Sigmoid colon (tissue), 7 donors: ENCODE measurements at places on chromosomes 11 and 22.

GRCh38 chr11:118202599-118203422 lies 22.0 kb downstream of the JAML start:
- no peak for DNase-seq

DNA sequence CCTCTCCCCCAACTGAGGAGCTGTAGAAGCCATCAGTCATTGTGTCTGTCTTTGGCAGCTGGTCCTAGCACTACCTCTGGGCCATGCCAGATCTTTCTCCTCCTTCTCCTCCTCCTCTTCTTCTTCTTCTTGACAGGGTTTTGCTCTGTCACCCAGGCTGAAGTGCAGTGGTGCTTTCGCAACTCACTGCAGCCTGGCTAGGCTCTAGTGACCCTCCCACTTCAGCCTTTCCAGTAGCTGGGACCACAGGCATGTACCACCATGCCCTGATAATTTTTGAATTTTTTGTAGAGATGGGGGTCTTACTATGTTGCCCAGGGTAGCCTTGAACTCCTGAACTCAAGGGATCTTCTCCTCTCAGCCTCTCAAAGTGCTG lies 50.1 kb upstream of the SHANK2 start:
- DNase-seq, result peak; percentile 14

DNA sequence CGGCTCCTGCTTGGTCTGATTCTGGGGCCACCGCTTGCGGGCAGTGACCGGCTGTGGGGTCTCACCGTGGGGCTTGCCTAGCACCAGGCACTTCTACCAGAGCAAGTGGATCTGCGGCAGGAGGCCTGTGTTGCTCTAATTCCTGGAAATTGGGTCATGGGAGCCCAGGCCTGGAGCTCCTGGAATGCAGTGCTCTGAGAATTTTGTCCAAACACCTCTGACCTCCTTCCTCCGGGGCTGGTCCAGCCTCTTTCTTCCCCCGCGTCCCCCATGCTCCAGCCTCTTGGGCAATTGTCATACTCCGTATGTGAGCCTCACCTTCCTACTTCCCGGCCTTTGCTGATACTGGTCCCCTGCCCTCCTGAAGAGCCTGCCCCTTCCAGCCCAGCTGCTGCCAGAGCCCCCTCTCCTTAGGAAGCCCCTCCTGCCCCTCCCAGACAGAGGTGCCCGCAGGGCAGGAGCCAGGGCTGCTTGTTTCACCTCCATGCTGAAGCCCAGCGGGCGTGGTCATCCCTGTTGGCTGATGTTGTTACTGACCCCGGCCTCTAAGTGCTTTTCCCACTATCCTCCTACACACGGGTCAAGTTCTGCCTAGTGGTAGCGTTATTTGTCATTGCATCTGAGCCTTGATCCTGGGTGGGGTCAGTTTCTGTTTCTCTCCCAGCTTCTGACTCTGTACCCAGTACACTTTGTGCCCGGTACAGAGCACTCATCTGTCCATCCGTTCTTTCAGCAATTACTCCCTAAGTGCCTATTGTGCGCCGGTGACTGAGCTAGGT lies 9.6 kb downstream of the MGAT3 start:
- DNase-seq, result no peak

DNA sequence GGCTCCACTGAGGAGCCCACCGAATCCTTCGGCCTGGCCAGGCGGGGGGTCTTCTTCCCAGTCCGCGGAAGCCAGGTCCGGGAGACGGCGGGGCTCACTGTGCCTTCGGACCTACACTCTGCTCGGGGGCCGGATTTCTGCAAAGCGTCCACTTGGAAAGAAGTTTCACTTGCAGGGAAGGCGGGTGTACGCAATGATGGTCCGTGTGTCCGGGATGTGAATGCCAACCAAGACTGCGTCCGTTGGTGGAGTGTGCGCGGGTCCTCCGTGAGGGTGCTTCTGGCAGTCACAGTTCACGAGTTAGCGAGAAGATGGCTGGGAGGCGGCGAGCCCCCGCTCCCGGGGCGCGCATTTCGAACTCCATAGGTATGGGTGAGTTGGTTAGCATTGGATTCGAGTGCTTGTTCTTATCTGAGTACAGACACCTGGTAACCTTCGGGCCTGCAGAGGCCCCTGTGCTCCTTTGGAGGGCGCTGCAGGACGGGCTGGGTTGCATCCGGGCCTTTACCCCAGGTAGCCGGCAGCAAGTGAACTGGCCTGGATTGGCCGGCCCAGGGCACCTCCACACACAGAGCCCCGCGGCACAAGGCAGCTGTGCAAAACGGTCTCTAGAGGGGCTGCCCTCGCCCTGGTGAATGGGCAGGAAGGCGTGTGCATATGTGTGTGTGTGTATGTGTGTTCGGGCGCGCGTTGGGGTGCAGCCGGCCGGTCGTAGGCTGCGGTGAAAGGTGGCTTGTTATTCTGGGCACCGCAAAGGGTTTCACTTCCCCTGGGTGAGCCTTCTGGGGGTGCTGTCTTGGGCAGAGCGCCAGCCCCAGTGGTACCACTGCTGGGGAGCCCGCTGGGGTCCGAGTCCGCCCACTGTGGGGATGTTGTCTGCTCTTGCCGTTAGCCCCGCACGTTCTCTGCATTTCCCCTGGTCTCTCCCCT lies 13.3 kb upstream of the CYP2R1 start:
- peak; percentile 72 for DNase-seq

DNA sequence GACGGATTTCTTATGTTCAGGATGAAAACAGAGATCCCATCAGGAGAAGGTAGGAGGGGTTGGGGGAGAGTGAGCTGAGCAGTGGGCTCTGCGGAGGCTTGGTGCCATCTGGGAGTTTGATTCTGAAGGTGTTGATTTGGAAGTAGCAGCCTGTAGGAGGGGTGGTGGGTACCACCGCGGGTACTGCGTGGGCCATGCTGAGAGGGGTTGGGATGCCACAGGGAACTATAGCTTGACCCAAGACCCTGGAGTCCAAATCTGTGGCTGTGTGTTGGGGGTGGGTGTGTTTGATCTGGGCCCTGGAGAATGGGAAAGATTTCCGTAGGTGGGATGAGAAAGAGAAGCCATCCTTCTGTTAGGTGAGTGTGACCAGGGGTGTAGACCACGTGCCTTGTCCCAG lies 5.0 kb downstream of the INCENP start:
- DNase-seq, result peak; percentile 36

- no peak for DNase-seq
These were observed 37.0 kb downstream of the MYO7A start for GRCh38 chr11:77165066-77165465.

DNA sequence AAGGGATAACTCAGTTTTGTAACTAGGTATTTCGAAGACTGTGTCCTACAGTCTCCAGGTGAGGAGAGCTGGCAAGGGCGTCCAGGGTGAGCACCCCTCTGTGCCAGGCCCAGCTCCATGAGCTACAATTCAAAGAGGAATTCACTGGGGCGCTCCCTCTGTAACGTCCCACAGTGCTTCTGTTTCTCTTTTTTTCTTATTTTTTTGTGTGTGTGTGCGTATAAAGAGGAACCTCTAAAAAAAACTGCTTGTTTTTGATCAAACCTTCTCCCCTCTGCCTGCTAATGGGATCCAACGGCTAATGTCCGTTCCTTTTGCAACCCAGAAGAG lies 17.1 kb downstream of the ASCC2 start:
- DNase-seq, result no peak

GRCh38 chr22:39610246-39610645 lies 39.7 kb downstream of the CACNA1I start:
- DNase-seq, result no peak

GRCh38 chr11:66112601-66113499 lies 42.8 kb downstream of the PACS1 start:
- DNase-seq, result no peak

GRCh38 chr22:28148816-28149465 lies 229.9 kb upstream of the PITPNB start:
- DNase-seq, result no peak

DNA sequence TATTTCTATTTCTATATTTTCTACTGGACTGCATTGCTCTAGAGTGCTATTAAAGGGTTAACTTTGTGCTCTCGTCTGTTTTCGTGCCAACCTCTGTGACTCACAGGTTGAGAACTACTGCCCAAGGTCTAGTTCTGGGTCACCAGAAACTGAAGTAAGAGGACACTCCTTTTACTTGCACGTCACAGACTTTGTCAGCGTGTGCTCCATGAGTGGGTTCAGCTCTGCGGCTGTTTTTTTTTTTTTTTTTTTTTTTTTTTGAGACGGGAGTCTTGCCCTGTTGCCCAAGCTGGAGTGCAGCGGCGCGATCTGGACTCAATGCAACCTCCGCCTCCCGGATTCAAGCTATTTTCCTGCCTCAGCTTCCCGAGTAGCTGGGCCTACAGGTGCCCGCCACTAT lies 49.8 kb downstream of the CLMP start:
- DNase-seq, result no peak

- DNase-seq, result no peak
These were observed 203.3 kb downstream of the MAML2 start for GRCh38 chr11:96139691-96140090.

DNA sequence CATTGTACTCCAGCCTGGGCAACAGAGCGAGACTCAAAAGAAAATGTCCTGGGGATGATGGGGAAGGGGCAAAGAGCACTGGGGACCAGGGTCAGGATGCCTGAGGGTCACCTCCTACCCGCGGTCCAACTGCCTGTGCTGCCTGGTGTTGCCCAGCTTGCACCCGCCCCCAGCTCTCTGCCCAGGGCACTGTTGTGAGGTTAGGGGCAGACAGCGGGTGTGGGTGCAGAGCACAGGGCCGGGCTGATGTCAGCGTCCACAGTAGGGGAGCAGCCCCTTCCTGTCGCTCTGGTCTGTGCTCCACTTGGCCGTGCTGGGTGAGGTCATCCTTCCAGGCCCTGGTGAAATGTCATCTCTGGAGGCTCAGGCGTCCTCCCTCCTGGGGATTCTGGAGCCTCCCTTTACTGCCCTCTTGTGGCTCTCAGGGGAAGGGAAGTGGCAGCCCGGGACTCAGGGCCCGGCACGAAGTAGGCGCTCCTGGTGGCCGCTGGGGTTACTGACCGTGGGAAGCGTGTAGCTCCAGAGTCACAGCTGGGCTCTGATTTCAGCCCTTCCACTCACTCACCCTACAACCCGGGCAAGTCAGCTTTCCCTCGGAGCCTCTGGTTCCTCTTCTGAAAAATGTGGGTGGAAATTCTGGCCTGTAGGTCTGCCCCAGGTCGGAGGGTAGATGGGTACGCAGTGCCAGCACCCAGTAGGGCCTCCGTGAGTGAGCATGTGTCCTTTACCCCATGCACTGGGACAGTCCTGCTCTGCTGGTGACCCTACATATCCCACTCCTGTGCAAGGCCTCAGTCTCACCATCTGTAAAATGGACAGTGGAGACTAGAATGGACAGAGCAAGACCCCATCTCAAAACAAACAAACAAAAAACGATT lies 17.3 kb upstream of the PRR5 start:
- peak; percentile 89 for DNase-seq

DNA sequence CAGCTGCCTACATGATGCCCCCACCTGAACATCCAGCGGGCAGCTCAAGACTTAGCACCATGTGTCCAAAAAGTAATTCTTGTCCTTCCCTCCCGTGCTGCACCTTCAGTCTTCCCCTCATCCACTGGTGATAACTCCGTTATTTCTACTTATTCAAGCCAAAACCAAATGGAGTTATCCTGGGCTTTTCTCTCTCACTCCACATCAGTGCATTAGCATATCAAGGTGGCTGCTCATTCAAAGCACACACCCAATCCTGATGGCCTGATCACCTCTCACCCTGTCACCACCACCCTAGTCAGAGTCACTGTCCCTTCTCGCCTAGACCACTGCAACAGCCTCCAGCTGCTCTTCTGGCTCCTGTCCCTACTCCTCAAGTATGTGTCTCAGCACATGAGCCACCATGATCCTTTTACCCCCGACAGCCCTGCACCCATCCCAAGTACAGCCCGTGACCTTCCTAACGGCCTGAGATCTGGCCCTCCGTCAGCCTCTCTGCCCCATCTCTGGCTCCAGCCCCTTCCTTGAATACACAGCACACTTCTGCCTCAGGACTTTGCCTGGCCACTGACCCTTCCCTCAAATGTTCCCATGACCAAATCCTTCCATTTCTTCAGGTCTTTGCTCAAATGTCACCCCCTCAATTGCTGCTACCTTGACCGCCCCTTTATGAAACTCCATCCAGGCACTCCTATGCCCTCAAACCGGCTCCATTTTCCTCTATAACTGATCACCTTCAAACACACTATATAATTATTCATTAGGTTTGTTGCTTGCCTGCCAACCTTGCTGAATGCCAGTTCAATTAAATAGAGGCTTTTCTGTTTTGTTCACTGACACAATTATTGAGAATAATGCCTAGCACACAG lies 19.7 kb upstream of the SLC25A1 start:
- DNase-seq, result peak; percentile 24

DNA sequence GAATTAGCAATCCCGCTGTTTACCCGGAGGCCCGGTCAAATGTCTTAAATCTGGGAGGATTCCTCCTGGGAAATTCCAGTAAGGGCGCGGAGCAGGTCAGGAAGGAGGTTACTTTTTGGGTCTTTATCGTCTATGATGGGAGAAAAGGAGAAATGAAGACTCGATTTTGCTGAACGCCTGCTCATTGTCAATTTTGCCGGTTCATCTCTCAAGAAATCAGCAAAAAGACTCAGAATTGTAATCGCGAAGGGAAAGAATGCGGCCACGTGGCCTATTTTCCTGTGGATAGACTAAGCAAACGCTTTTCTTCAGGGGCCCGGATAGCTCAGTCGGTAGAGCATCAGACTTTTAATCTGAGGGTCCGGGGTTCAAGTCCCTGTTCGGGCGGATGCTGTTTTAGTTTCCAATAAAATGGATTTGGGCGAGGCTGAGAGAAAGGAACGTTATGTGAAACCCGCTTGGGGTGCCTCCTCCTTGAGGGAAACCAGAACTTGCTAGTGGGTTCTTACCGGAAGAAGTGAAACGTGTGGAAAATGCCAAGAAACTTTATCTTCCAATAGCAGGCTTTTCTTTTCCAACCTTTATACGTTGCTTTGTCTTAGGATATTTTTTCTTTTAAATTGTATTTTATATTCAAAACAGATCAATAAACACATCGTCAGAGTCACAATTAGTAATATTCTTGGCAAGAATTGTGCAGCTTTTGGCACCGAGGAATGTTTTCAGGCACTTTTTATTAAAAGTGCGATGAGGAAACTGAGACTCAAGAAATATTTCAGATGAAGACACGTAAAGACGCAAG lies 45.0 kb downstream of the OR4D9 start:
- peak; percentile 78 for DNase-seq

GRCh38 chr11:92890846-92891245 lies 78.6 kb upstream of the MTNR1B start:
- DNase-seq, result no peak

DNA sequence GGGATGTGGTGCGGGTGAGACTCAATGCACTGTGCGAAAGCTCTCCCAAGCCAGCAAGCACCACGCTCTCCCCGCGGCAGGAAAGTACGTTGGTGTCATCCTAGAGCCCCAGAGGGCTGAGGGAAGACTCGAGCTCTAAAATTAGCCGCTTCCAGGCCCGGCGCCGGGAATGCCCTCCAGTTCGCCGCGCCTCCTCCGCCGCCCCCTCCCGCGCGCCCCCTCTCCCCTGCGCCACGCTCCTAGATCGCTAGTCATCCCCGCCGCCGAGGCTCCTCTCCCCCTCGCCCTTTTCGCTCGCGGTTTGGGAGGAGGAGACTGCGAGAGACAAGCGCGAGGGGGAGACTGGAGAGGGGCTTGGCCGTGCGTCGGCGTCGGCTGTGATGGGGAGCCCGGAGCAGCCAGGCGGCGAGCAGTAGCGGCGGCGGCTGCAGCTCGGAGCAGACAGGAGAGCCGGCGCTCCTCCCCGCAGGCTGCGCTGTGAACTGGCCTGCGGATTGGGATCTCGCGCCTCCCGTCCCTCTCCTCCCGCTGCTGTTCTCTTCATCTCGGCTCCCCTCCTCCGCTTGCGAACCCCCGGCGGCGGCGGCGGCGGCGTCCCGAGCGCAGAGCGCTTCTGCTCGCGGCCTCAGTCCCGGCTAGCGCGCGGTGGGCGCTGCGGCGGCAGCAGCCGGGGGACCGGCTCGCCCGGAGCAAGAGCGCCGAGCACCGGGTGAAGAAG lies at the start of gene FAT3:
Gene FAT3, plus strand, starts transcription at position 412 of the 718 bp plus-strand sequence. CDS start 127,295 bp downstream, outside the sequence.
- DNase-seq, result peak; percentile 68

- DNase-seq, result no peak
These were observed 194.5 kb downstream of the SNX19 start for GRCh38 chr11:130721736-130722135.
